ENCODE measurements at places on chromosomes 6 and 20. TPM values are rescaled to one million over a fixed set of nuclear protein-coding genes. Genes with fewer than 3 reads are reported as not detected.

Gene MMP24
- total RNA-seq, result 0.16 TPM

Gene MYH7B
- not detected for total RNA-seq

Gene TSBP1
- not detected for total RNA-seq

Gene ULBP2
- total RNA-seq, result not detected

Gene TRERF1
- total RNA-seq, result 17.3 TPM

DNA sequence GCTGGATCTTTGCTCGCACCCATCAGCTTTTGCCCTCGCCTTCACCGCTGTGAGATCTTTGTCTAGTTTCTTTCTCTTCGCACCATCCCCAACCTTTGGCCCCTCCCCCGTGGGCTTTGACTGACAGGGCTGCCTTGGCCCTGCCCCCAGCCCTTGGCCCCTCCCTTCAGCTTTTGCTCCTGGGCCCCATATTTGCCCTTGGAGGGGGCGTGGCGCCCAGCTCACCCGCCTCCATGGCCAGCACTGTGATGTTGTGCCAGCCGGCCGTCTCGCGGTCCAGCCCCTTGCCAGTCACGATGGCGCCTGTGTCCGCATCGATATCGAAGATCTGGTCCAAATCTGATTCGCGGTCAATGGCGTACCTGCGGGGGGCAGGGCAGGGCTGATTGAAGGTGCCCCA, 81.1 kb downstream of the CD40 start:
- no peak for DNase-seq

GRCh38 chr6:75842732-75843131, 93.7 kb downstream of the MYO6 start:
- no peak for DNase-seq

DNA sequence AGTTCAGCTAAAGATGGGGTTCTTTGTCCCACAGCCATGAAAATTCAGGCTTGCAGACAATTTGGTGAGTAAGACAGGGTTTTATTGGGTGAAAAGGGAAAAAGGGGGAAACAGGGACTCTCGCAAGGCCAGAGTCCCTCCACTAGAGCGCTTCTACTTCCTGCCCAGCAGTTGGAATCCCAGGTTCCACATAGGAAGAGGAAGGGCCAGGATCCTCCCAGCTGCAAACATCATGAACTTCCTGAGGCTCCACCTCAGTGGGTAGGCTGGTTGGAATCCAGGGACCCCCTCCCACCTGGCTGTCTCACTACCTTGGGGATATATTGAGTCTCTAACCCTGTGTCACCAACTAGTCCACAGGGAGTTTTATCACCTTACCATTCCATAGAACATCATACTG, 39.5 kb upstream of the PRSS16 start:
- no peak for DNase-seq

DNA sequence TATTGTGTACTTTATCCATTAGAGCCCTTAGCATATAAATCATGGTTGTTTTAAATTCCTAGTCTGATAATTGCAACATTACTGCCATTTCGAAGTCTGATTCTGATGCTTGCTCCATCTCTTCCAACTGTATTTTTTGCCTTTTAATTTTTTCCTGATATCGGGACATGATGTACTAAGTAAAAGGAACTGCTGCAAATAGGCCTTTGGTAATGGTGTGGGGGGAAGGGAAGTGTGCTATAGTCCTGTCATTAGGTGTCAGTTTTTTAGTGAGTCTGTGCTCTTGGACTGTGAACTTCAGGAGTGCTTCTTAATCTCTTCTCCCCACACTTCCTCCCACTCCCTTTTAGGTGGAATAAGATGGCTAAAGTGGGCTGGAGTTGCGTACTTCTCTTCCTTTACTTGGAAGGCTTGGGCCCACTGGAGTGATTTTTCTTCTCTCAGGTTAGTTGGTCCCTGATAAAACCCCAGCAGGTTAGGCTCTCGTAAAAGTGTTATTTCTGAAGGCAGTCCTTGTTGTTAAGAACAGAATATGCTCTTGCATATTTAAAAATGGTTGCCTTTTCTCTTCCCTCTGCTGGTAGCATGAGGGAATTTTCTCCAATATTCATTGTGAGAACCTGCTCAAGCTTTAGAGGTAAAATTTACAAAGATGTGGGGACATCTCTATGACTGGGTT, 18.1 kb downstream of the STXBP5 start:
- DNase-seq, result no peak

DNA sequence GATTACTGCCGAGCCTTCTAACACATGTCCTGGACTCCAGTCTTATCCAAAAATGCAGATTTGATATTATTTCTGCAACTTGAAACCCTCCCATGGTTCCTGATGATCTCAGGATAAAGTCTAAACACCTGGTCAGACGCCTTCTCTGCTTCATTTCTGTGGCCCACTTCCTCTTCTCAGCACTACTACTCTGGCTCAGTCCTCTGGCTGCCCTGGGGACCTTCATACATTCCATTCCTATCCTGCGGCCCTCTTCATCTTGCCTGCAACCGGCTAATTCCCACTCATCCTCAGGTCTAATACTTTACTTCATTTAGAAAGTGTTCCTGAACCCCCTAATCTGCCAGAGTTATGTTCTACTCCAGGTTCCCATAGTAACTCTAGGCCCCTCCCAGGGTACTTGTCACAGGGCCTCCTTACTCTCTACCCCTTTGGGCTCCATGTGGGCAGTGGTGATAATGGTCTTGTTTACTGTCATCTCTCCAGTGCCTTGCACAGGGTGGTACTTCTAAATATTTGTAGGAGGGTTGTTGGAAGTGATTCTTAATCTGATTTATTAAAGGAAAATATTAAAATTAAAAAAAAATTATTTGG, 18.9 kb downstream of the MAN1A1 start:
- no peak for DNase-seq

DNA sequence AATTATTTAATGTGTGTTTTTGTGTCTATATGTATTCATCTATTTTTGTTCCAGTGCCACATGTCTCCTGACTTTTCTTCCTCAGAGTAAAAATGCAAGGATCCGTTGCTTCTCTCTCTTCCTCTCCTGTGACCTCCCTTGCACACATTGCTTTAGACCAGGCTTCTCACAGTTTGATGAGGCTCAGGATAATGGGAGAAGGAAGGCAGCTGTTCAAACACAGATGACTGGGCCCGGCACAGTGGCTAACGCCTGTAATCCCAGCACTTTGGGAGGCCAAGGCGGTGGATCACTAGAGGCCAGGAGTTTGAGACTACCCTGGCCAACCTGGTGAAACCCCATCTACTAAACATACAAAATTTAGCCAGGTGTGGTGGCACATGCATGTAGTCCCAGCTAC, 241.9 kb downstream of the SAMD5 start:
- DNase-seq, result no peak

DNA sequence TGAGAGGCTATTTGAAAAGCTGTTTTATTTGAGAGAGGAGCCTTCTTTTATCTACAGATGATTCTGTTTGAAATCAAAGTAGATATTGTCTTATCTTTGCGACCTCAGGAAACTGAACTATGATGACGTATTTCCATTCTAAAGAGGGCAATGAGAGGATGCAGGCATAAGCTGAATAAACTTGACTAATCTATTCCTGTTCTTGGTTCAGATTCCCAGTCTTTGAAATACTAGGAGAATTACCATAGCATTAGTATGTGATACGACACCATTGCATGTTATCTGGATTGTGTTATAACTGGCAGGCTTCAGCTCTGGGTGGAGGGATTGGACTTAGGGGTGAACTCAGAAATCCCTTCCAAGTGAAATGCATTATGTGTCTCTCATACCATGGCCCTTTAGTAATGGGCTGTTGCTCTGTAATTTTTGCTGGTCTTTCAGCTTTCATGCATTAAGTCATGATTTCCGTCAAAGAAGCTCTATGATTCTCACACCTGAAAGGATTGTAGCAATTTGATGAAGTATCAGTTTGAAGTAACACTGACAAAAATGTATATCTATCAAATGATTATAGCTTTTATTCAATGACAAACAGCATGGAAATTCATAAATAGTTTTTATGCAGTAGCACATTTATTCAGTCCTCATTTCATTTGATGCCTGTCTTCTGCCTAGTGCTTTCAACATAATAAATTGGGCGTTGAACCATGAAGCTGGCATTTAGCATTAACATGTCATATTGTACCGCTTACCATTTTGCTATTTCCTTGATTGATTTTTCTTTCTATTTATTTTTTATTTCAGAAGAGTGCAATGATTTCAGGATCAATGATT, 138.4 kb upstream of the SPACA1 start:
- no peak for DNase-seq

DNA sequence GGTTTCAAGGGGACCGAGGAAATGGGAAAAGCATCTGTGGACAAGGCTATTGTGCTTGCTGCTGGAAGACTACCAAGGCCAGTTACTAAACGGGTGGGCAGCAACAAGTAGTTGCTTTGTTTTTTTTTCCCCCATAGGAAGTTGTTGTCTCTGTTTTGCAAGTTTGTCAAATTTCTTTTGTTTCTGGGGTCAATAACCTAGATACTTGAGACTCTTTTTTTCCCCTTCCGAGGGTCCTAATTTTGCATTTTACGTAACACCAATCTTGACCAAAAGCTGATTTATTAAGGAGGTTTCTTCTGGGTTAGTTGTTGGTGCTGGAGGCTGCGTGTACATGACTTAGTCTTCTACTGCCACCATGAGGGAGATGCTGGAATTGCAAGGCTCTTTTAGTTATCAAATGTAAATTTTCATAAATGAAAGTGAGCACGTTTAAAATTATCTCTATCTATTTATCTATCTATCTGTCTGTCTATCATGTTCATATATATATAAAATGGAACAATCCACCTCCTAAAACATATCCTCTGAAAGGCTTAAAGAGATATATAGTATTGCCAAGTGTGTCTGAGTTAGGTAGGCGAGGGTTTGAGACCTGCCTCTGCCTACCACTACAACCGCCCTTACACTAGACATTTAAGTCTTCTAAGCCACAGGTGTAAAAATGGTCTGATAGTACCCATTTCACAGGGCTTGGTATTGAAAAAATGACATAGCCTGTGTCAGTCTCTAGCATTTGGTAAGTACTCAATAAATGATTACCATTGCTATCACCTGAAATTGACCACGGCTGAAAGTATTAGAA, 60.2 kb downstream of the GCLC start:
- peak; percentile 89 for DNase-seq

DNA sequence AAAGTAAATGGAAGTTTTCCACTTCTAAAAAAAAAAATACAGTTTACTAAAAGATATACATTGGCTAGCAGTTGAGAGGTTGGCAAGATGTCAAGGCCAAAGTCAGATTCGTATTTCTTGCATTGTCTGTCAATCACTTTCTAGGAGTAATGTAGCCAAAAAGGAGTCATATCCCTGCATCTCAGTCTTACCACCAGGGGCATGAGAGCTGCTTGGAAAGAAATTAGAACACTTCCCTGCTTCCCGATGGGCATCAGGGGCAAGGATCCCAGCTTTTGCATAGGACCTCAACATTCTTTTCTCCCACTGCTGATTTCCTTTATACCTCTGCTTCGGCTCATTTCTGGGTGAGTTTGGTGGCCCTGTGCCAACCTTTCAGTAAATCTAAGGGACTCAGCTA, 581.0 kb upstream of the MAP3K7 start:
- DNase-seq, result no peak

DNA sequence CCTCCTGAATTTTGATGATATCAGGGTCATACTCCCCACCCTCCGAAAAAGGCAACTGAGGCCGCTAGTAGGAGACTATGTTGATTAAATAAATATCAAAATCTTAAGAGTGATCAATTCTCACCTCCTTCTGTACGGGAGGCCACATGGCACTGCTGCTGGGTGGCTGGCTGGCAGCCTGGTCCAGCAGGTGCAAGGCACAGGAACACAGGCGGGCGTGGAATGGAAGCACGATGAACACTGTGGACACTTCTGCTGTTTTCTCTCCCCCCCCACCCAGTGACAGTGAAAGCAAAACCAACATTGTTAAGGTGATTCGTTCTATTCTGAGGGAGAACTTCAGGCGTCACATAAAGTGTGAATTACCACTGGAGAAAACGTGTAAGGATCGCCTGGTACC, 9.7 kb upstream of the CLDN20 start:
- DNase-seq, result no peak

DNA sequence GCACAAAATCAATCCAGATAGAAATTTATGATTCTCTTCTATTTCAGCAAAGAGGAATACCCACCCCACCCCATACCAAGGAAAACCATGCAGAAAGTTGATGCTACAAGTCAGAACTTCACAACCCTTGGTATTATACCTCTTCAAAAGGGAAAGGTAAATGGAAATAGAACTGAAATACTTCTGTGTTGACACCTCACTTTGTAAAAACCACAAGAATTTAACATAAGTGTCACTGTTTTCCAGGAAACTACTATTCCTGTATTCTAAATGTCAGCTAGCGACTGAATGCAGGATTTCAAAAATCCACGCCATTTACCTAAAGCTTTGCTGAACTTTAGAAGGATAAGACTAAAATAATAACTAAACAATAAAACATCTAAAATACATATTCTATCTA, 3.6 kb downstream of the CPNE1 start:
- DNase-seq, result no peak

DNA sequence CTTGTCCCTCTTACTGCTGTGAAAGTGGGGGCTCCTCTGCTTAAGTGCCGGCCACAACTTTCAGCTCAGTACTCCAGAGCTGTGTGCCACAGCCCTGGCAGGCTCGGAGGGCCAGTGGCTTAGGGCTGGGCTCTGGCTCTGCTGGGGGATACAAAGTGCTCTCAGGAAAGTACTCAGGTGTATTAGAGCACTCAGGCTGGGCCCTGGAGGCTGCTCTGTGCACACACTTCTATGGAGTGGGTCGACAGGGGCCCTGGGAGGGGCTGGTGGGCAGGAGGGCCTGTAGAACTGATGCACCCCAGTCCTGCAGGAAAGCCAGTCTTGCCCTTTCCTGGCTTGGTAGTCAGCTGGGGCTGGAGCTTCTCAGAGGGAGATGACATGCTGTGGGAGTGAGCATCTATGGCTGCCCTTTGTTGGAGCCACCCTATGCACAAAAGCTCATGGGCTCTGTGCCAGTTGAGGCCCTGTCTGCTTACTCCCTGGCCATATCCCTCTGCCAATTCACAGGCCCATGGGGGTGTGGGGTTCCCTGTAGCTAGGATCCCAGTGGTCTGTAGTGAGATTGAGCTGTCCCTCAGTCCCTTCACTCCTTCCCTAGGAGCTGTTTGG, 22.0 kb downstream of the CENPW start:
- peak; percentile 71 for DNase-seq

GRCh38 chr6:40695750-40696415, 108.7 kb upstream of the LRFN2 start:
- no peak for DNase-seq

DNA sequence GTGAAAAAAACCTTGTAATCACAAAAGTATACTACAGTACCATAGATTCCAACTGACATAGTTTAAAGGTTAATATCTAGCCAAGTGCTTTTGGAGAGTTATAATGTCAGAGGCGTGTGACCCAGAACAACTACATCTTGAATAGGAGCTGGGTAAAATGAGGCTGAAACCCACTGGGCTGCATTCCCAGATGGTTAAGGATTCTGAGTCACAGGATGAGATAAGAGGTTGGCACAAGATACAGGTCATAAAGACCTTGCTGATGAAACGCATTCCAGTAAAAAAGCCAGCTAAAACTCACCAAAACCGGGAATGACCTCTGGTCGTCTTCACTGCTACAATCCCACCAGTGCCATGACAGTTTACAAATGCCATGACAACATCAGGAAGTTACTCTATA, 22.4 kb upstream of the KIAA0408 start:
- DNase-seq, result no peak

Data from suprapubic skin (tissue), 4 donors.